ENCODE measurements at places on chromosomes 3 and 15. TPM values are rescaled to one million over a fixed set of nuclear protein-coding genes. Genes with fewer than 3 reads are reported as not detected.

Gene CFAP100
- total RNA-seq, result not detected

Gene NDN
- total RNA-seq, result 0.07 TPM

Gene ZNF502
- total RNA-seq, result 2.2 TPM

Gene C3orf22
- total RNA-seq, result not detected

Gene MOBP
- total RNA-seq, result 0.03 TPM

Gene SH3GL3
- 0.57 TPM for total RNA-seq

Gene WDR93
- 0.26 TPM for total RNA-seq

Gene HACD3
- total RNA-seq, result 141 TPM

Gene TFDP2
- 22.3 TPM for total RNA-seq

Gene CSPG4
- 0.18 TPM for total RNA-seq

Gene DUOXA2
- not detected for total RNA-seq

Gene CHCHD4
- total RNA-seq, result 37.8 TPM

Gene GOLGA6B
- not detected for total RNA-seq

Gene ZNF80
- total RNA-seq, result 0.04 TPM

Gene ZPLD1
- not detected for total RNA-seq

Gene WNT7A
- 0.04 TPM for total RNA-seq

Gene CYP1A1
- total RNA-seq, result 1.5 TPM

Gene CHRFAM7A
- total RNA-seq, result 8.2 TPM

Gene MAGEL2
- total RNA-seq, result not detected

Gene KLF15
- total RNA-seq, result 1.0 TPM

Gene CADPS
- total RNA-seq, result not detected

Gene C2CD4A
- total RNA-seq, result 0.14 TPM

Gene CLDN18
- total RNA-seq, result not detected

Gene PPP1R14D
- total RNA-seq, result 0.21 TPM

Gene PTH1R
- 1.4 TPM for total RNA-seq

Gene FETUB
- total RNA-seq, result 0.23 TPM

Gene STXBP5L
- not detected for total RNA-seq

Gene PCSK6
- 13.9 TPM for total RNA-seq

Gene SIAH2
- 14.1 TPM for total RNA-seq

Gene ABHD14A
- total RNA-seq, result 11.5 TPM

Gene EFCAB12
- 1.2 TPM for total RNA-seq

Gene MTMR10
- total RNA-seq, result 20.7 TPM

Gene GPR149
- total RNA-seq, result not detected

Gene SOX14
- total RNA-seq, result not detected

Gene EFCC1
- total RNA-seq, result not detected

Gene CYP8B1
- total RNA-seq, result not detected
